ENCODE measurements at places on chromosomes 11 and 22.

GRCh38 chr11:8832571-8833260 lies 78.3 kb upstream of the AKIP1 start:
- no peak for DNase-seq

GRCh38 chr11:23540101-23540561 lies 679.9 kb upstream of the CCDC179 start:
- DNase-seq, result no peak

- DNase-seq, result no peak
These were observed 268.5 kb downstream of the TTC28 start for GRCh38 chr22:28411125-28411524.

DNA sequence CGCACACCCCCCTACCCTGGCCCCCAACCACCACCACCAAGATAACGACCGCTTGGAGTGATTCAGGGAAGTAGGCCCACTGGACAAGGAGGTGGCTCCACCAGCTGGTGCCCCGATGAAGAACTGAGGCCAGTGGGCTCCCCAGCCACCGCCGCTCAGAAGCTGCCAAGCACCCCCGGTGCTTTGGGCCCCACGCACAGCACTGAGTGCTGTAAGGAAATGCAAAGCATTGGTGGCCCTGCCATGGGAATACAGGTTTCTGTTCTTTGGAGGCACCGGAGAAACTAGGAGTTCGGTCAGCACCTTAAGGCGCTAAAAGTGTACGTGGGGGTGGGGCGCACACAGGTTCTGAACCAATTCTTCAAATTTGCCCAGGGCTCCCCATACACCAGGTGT lies 664 bp upstream of the PRSS23 start:
- no peak for DNase-seq

- no peak for DNase-seq
These were observed 18.0 kb upstream of the APOA1 start for GRCh38 chr11:116855413-116855812.

DNA sequence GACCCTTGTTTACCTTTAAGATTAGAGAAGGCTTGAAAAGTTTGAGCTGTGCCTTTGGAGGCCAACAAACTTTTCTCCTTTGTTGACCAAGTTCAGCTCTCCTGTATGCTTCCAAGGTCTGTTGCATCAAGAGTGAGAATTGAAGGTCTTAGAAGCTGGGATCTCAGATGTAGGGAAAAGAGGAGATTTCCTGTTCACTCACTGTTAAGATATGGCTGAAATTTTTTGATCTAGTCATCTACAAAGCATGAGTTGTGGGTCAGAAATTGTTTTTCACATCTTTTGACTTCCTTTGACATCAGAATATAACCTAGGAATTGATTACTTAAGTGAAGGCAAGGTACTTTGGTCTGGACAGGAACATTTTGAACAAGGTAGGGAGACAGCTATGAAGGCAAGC lies 12.1 kb downstream of the OR51B4 start:
- DNase-seq, result no peak

- DNase-seq, result no peak
These were observed 302.8 kb upstream of the NCAM1 start for GRCh38 chr11:112658431-112658878.

GRCh38 chr11:2804189-2804588 lies 81.4 kb downstream of the CDKN1C start:
- no peak for DNase-seq

DNA sequence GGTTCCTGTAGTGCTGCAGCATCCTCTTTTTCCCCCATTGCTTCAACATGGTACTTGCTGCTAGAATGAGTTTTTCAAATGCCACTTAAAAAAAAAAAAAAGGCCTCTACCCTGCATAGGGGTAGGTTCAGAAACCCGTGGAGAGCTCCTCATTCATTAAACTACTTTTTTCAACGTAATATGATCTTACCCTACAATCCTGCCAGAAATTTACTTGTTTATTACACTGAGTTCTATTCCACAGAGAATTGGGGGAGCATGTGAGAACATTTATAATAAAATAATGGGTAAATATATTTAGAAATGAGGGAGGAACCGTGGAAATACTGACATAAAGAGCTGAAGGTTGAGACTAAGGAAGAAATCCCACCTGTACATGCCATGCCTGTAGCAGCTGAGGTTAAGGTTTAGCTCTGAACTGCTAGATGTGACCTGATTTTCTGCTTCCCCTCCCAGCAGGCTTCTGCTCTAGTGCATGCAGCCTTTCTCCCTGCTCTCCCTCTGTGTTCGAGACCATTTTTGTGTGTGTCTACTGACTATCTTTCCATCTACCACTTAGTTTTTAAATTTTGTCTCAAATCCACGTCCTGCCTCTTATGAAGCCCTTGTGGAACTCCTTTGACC lies 225.7 kb downstream of the DDX10 start:
- no peak for DNase-seq

DNA sequence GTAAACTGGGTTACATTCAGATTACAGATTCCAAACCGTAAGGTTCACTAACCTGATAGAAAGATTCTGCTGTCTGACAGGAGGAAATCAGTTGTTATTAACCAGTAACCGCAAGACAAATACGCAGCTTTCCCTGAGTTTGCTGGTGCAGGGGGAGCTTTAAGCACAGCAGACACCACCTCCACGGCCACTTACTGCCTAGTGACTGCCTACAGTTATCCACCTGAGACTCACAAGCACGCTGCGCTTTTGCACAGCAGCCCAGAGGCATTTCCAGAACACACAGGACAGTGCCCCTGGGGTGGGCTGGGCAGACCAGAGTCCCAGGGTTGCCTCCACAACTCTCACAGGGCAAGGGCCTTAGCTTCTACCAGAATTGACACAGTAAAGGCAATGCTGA lies 90.9 kb downstream of the CTTN start:
- DNase-seq, result no peak

DNA sequence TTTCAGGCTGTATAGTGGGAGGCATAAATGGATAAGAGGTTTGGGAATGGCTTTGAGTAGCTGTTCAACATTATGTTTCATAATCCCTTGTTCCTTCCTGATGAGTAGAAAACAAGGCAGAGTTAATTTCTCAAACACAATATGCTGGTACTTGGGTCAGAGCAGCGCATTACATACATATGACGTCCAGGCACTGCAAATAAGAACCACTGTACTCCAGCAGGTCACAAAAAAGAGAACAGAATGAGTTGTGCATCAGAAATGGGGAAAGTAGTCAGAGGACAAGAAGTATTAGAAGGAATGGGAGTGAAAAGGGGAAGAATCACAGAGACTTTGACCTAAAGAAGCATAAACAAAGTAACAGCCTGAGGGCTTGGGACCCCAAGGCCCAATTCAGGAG lies 44.0 kb upstream of the RDX start:
- no peak for DNase-seq

DNA sequence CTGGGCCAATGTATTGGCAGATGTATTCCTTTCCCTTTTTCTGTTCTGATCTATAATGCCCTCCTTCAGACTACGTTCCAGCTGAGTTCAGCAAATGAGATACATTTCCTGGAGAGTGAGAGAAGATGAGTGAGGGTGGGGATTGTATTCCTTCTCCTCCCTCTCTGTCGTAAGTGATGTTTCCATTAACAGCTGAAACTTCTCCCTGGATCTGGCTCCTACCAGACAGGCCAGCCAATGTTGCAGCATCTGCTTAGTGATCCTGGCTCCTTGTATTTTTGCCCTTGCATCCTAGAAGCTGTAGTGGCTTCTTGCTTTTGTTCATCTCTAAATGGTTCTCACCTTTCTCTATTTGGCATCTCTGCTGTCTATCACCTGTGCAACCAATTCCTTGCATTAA lies 48.2 kb upstream of the MTMR2 start:
- DNase-seq, result no peak

- no peak for DNase-seq
These were observed 143.5 kb downstream of the MSANTD4 start for GRCh38 chr11:105878510-105878909.

DNA sequence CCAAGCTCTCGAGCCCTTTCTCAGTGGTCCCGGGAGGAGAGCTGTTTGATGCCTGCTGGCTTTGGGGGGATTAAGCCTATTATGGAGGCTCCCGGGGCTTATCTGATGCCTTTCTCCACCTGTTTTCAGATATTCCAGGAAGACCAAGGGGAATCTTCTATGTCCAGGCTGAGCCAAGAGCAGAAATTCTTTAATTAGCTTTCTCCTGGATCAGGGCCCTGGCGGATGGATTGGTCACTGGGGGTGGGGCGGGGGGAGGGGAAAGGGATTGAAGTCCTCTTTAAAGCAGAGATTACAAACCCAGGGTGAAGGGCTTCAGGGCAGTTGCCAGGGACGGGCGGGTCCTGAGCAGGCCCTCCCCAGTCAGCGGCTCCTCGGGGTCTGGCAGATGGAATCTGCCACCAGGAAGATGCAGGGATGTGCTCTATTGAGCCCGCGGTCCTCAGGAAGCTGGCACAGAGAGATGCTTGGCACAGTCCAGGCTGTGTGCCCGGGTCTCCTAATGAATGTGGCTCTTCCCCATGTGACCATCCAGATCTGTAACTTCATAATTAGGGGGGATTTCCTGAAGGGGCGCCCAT lies 33.6 kb downstream of the MACROD1 start:
- no peak for DNase-seq

- peak; percentile 31 for DNase-seq
These were observed 5.6 kb upstream of the SH3BP1 start for GRCh38 chr22:37633625-37634416.

DNA sequence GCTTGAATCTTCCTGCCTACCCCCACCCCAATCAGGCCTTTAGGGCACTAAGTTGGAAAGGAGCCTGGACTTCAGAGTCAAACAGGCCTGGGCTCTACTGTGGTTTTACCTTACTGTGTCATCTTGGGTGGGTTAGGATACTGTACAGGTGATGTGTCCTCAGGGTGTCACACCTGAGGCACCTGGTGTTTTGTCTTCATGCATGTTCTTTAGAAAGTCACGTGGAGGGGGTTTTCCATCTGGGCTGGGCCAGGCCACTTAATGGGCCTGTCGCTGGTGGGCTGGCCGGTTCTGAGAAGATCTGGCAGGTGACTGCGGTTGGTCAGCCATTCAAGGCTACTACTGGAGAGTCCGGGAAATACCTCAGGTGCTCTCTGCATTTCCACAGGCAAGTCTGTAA lies 92.6 kb downstream of the SWAP70 start:
- no peak for DNase-seq

GRCh38 chr11:110679323-110679975 lies 32.8 kb downstream of the ARHGAP20 start:
- no peak for DNase-seq

DNA sequence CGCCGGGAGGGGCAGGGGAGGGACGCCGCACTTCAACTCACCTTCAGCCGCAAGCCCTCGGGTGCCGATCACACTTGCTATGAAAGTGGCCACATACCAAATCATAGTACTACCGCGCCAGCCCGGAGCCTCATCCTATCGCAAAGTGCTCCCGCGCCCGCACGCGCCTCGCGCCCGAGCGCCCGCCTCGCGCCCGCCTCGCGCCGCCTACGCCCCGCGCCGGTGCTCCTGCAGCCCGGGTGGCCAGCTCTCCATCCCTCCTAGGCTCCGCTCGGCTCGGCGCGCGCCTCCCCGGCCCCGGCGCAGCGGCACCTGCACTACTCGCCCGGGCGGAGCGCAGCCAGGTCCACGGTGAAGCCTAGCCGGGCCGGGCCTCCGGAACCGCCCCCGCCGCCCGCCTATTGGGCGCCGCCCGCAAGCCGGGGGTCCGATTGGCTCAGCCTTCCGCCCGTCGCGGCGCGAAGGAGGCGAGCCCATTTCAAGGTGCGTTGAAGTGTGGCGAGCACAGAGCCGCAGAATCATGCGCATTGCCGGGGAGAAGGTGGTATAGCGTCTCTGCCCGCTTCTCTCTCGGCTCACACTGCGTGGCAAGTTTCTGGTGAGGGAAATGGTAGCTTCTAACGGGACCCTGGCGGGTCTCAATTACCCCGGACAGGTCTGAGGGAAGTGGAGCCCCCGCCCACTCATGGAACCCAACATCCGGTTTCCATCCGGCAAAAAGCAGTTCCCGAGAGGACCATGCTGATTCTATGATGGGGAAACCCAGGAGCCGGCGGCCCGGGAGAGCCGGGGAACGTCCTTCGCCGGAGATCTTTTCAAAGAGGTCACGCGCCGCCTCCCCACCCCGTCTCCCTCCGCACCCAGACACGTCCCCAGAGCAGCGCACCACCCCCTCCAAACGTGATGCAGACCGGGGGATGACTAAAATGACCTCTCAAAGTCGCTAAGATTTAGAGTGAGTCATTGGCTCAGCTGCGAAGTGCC lies at the start of gene IGSF9B:
IGSF9B (minus strand) TSS at position 319 of the 984 bp plus-strand sequence; CDS start at position 105, 214 bp downstream.
- peak; percentile 92 for DNase-seq

DNA sequence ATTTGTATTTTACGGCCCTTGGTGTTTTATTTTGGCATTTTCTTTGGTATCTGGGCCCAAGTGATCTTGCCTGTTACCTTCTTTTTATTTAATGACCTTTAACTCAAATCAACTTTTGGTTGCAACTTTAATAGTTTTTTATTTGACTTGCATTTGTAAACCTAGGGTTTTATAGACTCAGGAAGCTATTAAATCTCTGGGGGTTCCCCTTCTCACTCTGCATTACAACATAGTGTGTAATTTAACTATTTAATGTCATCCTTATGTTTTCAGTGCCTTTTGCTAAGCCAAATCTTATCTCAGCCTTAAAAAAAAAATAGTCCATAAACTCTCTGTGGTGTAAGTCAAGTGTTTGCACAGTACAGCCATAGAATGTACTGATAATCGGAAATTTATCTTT lies 3.4 kb downstream of the FJX1 start:
- DNase-seq, result no peak

DNA sequence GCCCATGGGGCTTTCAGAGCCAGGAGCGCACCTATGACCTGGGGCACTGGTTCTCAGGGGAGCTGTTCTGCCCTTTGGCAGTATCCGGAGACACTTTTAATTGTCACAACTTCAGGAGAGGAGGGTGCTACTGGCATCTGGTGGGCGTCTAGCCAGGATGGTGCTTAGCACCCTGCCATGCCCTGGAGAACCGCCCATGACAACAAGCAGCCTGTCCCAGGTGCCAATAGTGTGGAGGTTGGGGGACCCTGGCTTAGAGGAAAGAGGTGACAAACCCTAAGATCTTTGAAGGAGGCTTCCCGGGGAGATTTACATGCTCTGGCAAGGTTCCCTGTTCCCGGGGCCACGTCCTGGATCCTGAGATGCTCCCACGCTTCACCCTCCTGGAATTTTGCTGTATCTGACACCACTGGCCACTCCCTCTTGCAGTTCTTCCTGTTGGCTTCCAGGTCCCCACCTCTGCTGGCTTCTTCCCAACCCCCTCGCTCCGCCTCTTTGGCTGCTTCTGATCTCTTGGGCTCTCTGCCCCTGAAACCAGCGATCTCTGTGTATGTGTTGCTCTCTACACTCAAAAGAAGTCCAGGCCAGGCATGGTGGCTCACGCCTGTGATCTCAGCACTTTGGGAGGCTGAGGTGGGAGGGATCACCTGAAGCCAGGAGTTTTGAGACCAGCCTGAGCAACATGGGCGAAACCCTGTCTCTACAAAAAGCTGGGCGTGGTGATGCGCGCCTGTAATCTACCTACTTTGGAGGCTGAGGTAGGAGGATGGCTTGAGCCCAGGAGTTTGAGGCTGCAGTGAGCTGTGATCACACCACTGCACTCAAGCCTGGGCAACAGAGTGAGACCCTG lies 31.1 kb downstream of the FADS3 start:
- no peak for DNase-seq
